ENCODE measurements at places on chromosomes 13 and 19.
A peak's percentile ranks its signal among the peaks of the same experiment; 100 is the strongest.

DNA sequence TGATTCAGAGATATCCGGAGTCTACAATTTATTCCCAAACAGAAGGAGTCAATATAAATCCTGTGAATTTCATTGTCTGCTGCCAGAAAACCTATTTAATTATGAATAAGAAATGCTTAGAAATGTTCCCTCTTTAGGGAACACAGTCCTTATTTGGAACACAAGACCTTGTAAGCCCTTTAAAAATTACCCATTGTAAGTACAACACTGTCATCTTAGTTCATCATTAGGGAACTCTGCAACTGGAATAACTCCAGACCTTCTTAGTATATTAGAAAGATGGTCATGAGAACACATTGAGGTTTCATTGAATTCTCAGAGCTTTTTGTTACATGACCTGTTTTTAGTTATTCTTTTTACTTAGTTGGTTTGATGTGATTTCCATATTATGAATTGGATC is 548.5 kb upstream of the KLF12 start:
- DNase-seq = no peak

- no peak for DNase-seq
Observed at GRCh38 chr19:41860419-41861115, 512 bp downstream of the RPS19 start.

DNA sequence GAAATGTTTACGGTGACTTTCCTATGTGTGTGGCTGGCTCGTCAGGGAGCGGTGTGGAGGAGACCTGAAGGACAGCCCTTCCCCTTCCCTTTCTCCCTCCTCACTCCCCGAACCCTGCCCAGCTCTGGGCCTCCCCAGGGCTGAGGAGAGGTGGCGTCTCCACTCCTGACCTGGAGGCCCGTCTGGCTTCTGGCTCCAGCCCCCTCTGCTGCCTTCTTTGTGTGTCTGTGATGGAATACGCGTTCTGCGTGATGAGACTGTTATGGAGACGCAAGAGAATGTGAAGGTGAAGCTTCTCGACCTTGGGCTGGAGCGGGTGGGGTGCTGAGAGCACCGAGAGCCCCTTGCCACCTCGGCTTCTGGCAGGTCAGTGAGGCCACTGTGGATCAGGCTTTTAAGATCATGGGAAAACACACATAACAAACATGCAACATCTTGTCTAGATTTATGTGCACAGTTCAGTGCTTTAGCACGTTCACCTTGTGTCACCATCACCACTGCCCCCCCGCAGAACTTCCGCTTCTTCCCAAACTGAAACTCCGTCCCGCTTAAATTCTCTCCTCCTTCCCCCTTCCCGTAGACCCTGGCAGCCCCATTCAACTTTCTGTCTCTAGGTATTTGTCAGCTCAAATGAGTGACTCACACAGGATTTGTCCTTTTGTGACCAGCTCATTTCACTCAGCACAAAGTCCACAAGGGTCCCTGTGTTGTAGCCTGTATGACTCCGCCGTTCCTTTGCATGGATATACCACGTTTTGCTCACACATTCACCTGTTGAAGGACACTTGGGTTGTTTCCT is 24.7 kb downstream of the ATP11A start:
- no peak for DNase-seq

DNA sequence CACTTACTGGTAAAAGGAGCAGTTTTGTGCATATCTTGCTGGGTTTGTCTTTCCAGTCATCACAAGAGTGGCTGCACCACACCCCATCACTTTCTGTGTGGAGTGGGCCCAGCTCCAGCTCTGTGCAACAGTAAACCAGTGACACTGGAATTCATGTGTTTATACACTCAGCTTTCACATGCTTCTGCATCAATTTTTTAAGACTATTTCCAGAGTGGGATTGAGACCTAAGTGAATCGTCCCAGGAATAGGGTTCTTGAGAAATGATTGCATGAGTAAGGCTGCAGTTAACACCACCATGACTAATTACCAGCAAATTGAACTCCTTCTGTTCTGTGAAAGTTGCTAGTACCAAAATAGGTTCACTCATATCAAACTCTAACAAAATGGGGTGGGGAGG is 5.3 kb upstream of the CFAP97D2 start:
- DNase-seq = no peak

DNA sequence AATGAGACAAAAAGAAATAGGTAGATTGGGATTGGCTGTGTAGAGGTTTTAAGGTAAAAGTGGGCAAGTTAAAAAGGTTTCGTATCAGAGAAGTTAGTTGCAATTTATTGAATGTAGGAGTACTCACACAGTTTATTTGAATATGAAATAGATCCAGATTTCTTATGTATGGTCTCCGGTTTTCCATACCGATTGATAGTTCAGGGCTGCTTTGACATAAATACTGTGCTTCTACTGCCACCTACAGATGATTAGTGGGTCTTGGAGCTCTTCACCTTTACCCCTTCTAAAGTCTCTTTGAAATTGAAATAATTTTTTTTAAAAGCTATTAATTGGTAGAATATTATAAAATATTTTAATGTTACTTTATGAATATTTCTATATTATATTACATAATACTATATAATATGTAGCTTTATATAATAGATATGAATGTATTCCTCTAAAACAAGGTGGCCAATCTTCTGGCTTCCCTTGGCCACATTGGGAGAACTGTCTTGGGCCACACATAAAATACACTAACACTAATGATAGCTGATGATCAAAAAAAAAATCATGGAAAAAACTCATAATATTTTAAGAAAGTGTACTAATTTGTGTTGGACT is 7.7 kb upstream of the GPR18 start:
- peak; percentile 64 for DNase-seq

- no peak for DNase-seq
Observed at GRCh38 chr13:20658451-20659040, 45.0 kb upstream of the IL17D start.

DNA sequence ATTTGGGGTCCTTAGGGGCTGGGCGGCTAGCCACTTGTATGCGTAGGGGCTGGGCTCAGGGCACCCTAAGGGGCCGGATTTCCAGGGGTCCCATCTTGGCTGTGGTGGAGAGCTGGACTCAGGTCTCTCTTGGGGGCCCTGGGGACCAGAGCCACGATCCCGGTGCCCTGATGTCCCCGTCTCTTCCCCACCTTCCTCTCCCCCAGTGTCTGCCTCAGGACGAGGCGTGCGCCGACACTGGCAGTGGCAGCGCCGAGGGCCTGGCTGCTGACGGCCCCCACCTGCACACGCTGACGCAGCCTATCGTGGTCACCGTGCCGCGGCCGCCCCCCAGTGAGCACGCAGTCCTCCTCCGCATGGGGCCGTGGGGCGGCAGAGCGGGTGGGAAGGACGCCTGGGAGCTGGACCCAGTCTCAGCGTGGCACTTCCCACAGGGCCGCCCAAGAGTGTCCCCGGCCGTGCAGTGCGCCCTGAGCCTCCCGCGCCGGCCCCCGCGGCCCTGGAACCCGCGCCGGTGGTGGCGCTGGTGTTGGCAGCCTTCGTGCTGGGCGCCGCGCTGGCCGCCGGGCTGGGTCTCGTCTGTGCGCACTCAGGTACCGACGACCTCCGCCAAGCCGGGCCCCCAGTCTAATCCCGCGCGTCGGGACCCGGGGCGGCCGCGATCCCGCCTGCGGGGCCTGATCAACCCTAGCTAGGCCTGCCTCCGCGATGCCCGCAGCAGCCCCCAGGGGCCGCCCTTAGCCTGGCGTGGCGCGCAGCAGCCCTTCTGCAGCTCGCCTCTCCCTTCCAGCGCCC is 2.7 kb upstream of the SNAPC2 start:
- no peak for DNase-seq

DNA sequence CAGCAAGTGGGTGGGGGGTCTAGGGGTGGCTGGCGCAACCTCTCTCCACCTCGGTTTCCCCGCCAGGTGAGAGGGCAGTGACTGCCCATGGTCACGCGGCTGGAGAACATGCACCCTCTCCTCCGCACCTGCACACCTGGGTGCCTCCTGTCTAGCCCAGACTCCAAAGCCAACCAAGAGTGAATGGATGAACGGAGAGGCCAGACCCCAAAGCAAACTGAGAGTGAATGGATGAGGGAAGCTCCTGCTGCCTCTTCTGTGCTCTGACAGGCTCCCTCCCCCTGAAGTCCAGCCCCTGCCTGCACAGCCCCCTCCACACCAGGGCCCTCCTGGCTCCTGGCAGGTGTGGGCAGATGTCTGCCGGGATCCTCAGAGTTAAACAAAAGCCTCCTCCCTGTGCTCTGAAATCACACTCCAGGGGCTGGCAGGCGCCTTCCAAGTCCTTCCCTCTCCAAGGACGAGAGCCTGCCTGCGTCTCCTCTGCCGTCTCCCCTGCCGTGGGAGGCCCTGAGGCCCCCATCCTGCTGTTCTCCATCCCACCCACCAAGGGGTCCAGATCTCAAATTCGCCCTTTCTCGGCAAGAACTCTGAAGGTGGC is 2.2 kb downstream of the SBNO2 start:
- DNase-seq = no peak

DNA sequence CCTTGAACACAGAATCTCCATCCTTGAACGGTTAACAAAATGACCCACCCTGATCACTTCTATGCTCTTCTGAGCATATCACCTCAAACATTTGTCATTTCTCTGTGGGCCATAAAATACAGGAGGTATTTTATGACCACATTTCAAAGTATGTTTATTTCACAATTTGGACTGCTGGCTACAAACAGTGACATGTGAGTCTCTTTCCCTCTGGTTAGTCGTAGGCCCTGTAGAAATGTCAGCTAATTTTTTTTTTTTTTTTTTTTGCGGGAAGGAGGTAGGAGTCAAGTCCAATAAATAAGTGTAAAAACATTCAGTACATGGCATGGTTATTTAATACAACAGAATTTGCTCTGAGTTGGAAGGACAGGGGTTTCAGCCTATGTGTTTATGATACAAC is 70.7 kb downstream of the FOXO1 start:
- DNase-seq = no peak

- no peak for DNase-seq
Observed at GRCh38 chr19:16497042-16497441, 848 bp downstream of the C19orf44 start.

DNA sequence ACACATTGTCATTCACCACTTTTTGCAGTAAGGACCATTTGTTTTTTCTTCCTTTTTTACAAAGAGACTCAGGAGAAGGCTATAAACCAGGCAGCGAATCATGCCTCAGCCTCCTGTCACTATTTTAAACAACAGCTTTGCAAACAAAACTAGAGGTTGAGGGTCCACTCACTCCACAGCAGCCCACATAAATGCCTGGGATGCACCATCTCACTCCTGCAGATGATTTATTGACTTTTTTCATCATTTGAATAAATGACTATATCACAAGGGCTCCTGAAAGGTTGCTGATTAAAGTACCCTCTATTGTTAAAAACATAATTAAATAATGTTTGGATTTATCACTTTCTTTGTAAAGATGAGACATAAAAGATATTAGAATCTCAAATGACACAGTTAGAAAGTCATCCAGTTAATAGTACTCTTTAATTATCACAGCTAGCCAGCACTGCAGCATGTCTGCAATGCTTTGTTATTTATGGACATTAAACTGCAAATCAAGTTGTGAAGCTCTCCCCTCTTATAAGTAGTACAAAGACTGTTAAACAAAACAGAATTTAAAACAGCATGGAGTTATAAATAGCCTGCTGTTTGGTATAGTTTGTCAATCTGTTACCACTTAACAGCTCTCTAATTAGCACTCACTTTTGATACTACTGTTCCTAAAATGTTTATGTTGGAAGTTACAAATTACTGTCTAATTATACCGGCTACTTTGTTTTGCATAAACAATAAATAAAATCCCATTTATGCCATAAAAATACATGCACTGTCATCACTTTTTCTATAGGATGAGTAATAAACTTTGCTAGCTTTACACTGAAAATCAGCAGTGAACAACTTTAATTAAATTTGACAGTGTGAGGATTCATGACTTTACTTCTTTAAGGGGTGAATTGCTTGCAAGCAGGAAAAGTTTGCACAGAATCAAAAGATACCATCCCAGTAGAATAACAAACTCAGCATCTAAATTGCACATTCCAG is 853.2 kb downstream of the UQCRFS1 start:
- no peak for DNase-seq

DNA sequence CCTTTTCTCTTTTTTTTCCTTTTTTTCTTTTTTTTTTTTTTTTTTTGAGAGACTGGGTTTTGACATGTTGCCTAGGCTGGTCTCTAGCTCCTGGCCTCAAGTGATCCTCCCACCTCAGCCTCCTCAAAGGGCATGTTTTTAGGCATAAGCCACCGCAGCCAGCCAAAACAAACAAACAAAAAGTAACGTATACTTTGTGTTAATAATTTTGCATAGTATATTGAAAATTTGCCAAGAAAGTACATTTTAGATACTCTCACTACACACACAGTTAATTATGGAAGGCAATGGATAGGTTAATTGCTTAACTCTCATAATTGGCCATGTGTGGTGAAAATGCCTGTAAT is 1.6 kb upstream of the RAB11B start:
- no peak for DNase-seq

DNA sequence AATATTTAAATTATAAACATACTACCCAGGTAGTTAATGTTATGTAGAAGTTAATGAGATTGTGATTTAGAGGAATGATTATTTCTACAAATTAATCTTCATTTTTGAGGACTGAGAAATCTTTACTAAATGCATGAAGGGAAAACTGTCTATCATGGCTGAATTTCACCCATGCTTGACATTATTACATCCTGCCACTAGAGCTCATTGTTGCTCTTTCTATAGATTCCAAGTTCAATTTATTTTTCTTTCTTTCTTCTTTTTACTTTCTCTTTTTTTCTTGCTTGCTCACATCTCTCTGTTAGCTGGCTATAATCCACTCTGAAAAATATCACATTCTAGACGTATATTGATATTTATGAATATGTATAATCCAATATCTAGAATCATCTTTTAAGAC is 505.0 kb upstream of the KLHL1 start:
- no peak for DNase-seq

DNA sequence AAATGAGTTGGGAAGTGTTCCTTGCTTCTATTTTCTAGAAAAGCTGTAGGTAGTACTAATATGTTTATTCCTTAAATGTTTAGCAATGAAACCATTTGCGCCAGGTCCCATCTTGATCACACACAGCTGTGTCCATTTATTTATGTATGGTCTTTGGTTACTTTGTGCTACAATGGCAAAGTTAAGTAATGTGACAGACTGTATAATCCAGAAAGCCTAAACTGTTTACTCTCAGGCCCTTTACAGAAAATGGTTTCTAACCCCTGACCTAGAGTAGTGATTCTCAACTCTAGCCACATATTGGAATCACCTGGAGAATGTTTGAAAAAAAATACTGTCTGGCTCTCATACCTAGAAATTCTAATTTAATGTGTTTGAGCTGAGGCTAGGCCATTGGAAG is 21.3 kb downstream of the SLC46A3 start:
- no peak for DNase-seq

DNA sequence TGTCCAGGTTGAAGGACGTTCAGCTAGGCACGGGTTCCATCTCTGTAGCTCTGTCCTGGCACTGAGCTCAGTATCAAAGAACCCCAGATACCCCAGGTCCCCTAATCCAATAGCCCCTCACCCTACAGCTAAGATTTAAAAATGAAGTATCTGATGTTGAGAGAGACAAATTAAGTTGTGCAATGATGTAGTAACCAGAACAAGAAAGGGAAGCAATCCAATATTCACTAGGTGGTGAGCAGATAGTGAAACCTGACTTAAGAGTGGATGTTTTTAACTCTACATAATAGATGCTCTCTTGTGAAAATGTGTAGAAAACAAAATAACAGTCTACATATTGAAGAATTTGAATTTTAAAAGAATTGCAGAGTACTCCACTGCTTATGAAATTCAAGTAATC is 1.8 kb downstream of the ACOD1 start:
- no peak for DNase-seq

- peak; percentile 90 for DNase-seq
Observed at GRCh38 chr19:38949580-38950367, 19.0 kb downstream of the MRPS12 start.
